D341Med (cell line): ENCODE measurements at places on chromosomes 1 and 21.

DNA sequence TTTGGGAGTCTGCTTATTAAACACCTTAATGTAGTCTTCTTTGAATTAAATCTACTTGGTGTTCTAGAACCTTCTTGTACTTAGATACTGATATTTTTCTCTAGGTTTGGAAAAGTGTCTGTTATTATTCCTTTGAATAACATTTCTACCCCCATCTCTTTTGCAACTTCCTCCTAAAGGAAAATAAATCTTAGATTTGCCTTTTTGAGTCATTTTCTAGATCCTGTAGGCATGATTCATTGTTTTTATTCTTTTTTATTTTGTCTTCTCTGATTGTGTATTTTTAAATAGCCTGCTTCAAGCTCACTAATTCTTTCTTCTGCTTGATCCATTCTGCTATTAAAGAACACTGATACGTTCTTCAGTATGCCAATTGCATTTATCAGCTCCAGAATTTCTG lies 155.9 kb upstream of the NEGR1 start:
- no peak for DNase-seq

DNA sequence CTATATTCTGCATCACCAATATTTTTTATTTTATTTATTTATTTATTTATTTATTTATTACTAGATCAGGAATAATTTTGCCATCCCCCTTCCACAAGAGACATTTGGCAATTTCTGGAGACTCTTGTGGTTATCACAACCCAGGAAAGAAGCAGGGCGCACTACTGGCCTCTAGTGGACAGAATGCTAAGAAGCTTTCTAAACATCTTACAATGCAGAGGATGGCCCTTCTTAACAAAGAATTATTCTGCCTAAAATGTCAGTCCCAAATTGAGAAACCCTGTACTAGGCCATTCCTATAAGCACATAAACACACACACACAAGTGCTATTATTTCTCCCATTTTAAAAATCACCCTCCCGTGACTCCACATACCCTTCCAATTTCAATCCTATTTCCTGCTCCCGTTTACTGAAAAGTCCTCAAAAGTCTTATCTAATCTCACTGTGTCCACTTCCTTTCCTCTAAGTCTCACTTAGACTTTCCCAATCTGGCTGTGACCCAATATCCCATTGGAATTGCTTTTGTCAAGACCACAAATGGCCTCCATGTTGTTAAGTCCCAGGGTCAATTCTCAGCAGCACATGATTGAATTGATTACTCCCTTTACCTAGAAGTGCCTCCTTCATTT lies 43.7 kb upstream of the RNF11 start:
- DNase-seq, result peak; percentile 45

- no peak for DNase-seq
Measured at GRCh38 chr1:20083178-20083944, 13.4 kb downstream of the PLA2G5 start.

DNA sequence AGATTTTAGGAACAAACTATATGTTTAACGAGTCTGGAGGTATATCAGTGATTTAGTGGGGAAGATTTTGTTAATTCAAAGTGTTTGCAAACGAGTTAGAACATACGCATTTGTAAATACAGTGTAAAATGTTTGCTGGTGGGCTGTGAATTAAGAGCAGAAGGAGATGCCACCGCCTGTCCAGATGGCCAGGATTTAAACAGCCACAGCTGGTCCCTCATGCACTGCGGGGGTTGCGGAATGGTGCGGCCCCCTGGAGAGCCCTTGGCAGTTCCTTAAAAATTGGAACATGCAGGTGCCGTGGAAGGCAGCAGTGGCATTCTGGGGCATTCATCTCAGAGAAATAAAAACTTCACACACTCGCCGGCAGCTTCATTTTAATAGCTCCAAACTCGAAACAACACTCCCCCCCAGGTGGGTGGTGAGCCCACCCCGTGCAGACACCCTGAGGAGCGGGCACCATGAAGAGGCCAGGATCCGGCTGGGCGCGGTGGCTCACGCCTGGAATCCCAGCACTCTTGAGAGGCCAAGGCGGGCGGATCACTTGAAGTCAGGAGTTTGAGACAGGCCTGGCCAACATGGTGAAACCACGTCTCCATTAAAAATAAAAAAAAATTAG lies 3.5 kb upstream of the C1orf159 start:
- DNase-seq, result no peak

- no peak for DNase-seq
Measured at GRCh38 chr1:202247837-202248795, 54.5 kb downstream of the LGR6 start.

GRCh38 chr1:7594714-7595295 lies 176.3 kb upstream of the VAMP3 start:
- no peak for DNase-seq

DNA sequence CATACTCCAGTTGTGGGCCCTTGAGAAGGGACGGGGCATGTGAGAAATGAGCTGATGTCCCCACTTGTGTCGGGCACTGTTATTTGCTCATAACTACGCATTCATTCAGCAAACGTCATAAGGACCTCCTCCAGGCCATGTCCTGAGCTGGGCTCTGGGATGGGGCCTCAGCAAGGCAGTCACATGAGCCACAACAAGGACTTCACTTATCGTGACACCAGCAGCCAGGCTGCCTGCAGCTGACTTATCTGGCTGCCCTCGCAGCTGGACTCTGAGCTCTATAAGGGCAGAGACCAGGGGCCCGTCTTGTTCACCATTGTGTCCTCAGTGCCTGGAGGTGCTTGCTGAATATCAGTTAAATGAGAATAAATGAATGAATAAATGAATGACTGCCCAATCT lies 37.5 kb upstream of the GRIK3 start:
- DNase-seq, result no peak

GRCh38 chr1:72568113-72568512 lies 285.8 kb upstream of the NEGR1 start:
- no peak for DNase-seq

DNA sequence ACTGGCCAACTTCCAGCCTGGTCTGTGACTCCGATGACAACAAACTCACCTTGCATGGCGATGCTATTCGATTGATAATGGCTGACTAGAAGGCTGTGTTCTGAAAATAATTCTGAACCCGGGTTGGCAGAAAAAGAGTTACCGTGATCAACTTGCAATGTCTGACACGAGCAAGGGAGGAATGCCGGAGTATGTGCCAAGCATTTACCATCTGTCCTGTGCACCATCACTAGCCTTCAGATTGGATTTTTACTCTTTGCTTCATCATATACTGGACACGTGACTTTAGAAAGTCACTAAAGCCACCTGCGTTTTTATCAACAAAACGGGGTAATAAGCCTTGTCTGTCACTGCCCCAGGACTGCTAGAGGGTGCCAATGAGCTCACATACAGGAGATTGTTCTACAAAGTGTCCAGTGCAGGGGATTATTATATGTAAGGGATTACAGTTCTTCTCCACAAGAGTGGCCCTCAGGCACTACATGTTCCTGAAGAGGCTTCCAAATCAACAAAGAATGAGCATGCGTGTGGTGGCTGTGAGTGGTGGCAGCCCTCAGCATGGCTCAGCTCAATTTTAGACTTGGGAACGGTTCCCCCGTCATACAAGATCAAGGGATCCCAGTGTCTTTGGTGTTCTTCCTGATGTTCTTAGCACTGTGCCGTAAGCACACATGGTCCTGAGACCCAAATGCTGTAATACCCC lies 35.8 kb downstream of the SSBP3 start:
- no peak for DNase-seq

- DNase-seq, result no peak
Measured at GRCh38 chr1:50562106-50562505, 138.9 kb upstream of the DMRTA2 start.

DNA sequence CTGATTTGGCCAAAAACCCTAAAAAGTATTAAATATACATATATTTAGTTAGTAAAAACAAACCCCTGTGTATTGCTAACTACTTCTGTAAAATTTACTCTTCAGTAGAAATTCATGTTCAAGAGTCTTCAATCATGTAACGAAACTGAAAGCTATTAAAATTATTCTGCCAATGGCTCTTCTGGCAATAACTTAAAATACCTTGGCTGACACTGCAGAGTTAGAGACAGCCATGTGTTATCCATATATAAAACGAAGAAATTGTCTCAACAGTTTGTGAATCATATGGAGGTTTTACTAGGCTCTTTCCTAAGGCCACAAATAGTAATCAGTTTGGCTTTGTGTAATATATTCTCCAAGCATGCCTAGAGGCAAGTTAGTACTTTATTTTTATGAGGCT lies 357.2 kb downstream of the COL11A1 start:
- DNase-seq, result no peak

DNA sequence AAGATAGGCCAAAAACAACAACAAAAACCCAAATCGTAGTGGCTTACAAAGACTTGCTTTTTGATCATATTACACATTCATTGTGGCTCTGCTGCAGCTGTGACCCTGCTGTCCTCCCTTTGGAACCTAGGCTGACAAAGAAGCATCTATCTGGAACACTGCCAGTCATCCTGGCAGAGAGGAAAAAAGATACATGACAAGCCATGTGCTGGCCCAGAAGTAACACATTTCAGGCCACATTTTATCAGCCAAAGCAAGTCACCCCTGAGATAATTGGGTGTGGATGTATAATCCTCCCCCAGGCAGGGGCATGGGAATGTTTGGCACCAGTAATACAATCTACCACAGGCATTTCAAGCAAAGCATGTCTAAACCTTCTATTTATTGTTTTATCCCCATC lies 37.2 kb upstream of the AGO1 start:
- DNase-seq, result no peak

- no peak for DNase-seq
Measured at GRCh38 chr1:172381946-172382345, 38.5 kb upstream of the C1orf105 start.

GRCh38 chr21:42208036-42208435 lies 10.9 kb upstream of the ABCG1 start:
- DNase-seq, result no peak

- no peak for DNase-seq
Measured at GRCh38 chr1:32249831-32250525, 1.1 kb upstream of the LCK start.
